ENCODE measurements at places on chromosomes 5 and 9.

DNA sequence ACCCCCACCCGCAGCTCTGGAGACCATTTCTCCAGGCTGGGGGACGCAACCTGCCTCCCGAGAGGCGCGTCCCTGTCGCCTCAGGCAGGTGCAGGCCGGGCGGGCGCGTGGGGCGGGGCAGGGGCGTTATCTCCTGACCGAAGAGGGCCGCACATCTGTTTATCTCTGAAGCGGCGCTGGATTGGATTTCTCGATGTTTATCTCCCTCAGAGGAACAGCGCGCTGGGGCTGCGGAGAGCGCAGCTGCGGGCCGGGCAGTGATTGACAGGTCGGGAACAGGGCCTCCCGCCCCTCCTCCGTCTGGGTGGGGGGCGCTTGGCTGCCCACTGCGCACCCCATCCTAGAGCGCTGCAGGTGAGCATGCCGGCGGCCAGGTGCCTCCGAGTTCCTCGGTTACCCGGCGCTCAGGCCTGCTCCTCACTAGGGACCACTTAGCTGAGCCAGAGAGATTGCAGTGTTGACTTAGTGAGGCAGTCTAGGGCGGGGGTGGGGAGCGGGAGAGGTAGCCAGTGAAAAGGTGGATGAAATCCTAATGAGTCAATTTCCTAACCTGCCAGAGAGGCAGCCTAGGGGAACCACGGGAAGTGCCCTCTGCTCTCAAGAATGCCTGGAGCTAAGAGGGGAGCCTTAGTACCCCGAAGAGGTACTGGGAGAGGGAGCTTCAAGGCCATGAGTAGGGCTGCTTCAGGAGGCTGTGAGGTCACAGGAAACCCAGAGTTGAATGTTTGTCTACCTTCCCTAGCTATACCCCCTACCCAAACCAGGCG lies 39.6 kb upstream of the TIFAB start:
- no peak for DNase-seq

GRCh38 chr5:3590967-3591900 lies 4.4 kb upstream of the IRX1 start:
- no peak for DNase-seq

GRCh38 chr5:171272996-171273970 lies 35.8 kb upstream of the TLX3 start:
- no peak for DNase-seq

GRCh38 chr5:1051366-1051720 lies 42.7 kb downstream of the NKD2 start:
- DNase-seq: no peak

GRCh38 chr5:86125731-86126601 lies 491.8 kb upstream of the COX7C start:
- DNase-seq: no peak

- DNase-seq: no peak
These were observed 266.2 kb upstream of the IRX1 start for GRCh38 chr5:3329427-3329826.
